Kidney glomerular epithelial cell (primary cell): ENCODE measurements at places on chromosomes 7 and 10.

DNA sequence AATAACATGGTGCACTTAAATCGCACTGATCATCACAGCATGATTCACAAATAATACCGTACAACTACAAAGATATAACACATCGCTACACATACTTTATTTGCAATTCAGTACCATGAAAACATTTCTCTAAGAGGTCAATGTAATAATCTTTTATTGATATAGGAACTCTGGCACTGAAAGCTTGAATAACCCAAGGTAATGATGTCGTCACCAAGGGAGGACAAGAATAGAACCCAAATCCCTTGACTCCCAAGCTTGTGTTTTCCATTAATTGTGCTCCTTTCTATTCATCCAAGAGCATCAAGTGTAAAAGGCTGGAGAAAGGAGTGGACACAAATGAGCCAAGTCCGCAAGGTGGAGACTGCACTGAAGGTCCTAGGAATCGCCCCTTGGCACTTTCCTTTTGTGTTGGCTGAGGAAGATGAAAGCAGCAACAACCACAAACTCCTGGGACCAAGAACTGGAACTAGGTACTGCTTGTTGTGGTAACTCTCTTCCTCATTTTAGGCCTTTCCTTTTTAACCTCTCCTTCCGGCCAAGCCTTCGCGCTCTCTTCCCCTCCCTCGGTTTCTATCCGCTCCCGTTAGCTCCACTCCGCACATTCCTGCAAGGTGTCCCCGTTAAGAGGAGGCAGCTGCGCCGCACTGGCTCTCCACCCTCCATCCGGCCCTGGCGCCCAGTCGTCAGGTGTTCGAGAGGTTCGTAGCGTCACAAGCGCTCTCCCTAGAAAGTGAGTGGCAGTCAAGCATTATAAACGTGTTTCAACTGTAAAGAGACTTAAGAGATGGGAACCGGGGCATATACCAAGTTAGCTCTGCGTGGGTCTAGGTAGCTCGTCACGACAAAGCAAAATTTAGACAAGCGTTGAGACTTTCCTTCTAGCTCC, 1.0 kb upstream of the CBLL1 start:
- DNase-seq, result peak; percentile 48

- peak; percentile 13 for DNase-seq
These were observed 472.8 kb downstream of the KCNMA1 start for GRCh38 chr10:77164616-77165311.

DNA sequence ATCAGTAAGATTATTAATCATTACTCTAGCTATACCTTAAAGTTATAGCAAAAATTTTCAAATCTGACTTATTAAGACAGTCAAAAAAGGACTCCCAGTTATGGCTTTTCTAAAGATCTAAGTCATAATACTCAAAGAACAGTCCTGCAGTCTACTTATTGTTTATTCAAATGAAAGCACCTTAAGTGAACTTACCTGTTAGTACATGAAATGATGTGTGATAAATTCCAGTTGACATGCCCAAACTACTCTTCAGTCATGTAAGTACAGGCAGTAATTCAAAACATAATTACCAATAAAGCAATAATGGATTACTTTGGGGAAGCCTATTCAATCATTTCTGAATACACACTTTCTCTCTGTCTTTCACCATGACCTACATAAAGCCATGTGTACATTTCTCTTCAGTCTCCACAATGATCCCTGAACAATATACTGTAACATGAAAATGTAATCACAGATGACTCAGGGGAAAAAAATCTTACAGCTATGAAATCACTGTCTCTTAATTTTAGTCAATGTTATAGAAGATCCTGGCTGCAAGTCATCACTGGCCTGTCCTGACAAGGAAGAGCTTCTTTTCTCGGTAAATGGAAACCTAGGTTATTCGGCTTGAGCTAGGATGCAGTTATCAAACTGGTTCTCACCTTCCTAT, 420.7 kb upstream of the LRRTM3 start:
- no peak for DNase-seq

DNA sequence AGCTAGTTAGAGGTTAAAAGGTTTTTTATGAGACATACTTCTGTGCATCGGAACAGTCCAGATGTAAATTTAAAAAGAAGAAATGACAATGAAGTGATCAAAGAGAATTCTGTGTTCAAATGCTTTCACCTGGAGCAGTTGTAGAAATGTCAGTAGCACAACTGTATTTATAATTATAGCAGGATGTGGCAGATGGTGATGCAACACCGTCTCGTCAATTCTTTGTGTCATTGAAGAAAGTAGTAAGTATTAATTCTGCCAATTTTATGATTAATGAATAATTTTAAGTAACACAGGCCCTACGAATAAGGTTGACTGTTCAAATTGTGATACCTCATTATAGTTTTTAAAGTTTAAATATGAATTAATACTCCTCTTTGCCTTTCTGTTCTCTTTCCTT, 171.1 kb downstream of the ADK start:
- no peak for DNase-seq

DNA sequence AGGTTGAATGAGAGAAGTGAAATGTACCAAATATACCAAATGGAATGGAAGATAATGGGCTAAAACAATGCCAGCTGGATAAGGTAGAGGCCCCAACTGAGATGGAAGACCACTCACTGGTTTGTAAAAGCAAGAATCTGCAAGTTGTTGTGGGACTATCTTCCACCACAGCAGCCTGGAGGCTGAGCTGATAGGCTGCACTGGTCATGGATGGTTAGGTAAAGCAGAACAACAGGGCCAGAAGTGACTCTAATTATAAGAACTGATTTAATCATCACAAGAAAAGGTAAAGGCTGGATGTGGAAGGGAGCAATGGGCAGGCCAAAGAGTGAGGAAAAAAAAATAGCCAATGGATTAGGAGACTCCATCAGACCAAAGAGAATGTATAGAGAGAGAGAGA, 11.8 kb downstream of the TFEC start:
- no peak for DNase-seq

GRCh38 chr7:144437370-144438191, 34.1 kb upstream of the NOBOX start:
- DNase-seq, result peak; percentile 81

GRCh38 chr7:151304856-151305255, 36.8 kb upstream of the NUB1 start:
- no peak for DNase-seq

GRCh38 chr10:47123716-47124288, 176.2 kb upstream of the GDF10 start:
- no peak for DNase-seq

DNA sequence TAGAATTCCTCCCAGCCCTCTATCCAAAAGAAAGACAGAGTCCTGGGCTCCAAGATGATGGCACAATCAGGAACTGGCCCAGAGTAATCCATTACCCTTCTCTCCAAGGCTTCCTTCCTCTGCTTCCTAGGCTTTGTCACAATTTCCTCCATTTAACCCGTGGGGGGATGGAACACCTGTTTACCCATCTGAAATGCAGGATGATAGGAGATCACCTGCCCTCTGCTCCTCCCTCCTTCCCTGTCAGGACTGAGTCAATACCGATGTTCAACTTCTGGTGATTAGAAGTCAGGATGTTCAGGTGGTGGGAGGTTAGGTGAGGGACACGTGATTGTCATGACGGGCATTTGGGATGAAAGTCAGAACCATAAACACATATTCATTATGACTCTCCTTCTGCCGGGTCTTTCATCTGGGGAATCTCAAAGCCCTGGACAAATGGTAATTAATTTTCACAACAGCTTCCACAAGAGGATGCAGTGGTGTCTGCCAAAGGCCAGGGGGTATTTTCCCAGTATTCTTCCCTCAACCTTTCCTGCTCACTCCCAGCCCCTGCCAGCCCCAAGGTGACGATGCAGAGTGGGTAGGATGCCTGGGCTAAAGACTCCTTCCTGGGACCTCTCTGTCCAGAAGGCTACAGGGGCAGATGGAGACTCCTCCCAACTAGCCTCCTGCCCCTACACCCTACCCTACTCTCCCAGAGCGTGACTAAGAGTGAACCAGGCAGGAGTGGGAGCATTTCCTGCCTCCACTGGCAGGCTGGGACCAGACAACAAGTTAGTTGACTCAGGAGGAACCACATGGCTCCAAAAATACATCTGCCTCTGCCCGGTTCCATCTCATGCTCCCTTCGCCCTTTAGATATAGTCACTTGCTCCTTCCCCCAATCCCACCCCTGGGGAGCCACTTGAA, 27.9 kb downstream of the DUSP5 start:
- no peak for DNase-seq

- DNase-seq, result no peak
These were observed 23.2 kb downstream of the UPF2 start for GRCh38 chr10:12019283-12019971.

DNA sequence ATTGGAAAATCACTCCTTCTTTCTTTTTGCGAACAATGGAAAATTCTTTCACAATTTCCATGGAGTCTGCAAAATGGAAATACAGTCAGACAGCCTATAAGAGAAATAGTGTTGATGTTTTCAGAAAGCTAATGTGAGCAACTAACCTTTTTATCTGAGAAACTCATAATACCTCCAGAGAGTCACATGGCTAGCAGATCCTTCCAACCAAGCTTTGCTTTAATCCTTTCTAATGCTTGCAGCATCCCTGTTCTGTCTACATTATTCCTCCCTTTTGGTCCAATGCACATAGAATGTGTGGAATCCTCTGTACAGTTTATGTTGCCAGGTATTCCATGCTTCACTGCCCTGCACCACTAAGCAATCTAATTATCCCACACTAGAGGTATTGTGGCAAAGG, 717.5 kb upstream of the LRRN3 start:
- peak; percentile 87 for DNase-seq

DNA sequence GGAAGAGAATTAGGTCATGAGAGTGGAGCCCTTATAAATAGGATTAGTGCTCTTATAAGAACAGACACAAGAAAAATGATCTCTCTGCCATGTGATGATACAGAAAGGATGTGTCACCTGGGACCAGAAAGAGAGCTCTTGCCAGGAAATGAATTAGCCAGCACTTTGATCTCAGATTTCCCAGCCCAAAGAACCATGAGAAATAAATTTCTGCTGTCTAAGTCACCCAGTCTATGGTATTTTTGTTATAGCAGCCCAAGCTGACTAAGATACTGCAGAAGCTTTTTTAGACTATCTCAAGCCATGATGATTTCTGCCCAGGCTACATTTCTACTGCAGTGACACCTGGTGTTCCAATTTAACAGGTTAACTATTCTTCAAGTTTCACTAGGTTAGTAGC, 84.8 kb downstream of the RSU1 start:
- no peak for DNase-seq

DNA sequence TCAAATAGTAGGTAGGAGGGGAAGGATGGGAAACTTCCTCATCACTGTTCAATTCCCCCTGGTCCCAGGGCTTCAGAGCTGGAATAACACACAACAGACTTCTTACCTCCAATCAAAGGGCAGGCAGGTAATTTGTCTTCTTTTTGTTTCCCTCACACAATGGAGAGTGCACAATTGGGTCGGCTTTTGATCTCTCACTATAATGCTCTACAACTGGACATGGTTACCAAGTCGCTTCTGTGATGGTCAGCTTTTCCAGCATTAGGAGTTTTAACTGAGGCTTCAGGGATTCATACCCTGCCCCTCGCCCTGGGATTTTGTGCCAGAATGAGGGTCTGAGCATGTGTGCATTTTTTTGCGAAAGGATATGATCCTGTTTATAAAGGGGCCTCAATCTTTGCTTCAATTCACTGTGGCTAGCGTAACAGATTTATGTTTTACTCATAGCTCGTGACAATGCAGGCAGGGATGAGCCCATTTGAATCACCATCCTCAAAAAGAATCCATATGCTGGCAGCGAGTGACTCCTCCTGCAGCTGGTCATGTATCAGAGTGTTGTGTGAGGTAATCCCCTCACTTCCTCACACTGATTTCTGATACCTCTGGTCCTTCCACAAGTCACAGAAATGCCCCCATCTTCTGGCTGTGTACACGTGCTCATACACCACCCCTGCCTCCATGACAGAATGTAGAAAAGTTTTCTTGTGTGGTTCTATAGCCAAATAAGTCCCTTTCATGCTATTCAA, 189.6 kb downstream of the CTTNBP2 start:
- DNase-seq, result no peak

- peak; percentile 44 for DNase-seq
These were observed 28.3 kb upstream of the SVOPL start for GRCh38 chr7:138729444-138729843.

DNA sequence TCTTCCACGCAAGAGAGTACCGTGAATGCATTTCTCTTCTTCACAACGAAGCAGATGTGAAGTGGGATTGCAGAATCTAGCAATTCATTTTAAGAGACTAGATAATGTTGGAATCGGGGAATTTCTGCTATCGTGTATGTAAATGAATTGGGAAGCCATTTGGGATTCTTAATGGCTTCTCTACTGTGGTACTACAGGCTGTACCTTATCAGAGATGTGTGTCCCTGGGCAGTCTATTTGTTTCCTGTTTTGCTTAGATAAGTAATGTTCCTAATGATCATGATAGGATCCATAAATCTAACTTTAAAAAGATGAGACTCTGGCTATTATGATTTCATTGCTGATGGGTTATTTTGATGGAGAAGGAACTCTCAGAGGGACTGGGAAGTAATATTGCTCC, 320.6 kb downstream of the REEP3 start:
- DNase-seq, result no peak

GRCh38 chr10:106175760-106176377, 988.6 kb downstream of the SORCS1 start:
- DNase-seq, result peak; percentile 47

DNA sequence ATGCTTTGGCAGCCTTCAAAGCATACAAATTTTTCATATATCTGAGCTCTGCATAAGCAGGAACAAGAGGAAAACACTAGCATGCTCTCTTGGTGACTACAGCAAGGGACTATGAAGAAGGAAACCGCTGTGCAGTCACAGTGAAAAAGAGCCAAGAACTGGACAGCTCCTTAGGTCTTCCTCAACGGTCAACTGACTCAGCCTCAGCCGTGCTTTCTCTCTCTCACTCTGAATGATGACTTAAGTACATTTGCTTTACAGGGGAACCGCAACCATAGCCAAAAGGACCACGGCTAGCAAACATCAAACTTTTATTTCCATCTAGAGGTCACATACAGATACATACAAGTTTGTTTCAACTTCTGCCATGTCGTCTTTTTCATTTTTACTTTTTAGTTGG, 69.9 kb downstream of the HYCC1 start:
- peak; percentile 2 for DNase-seq

DNA sequence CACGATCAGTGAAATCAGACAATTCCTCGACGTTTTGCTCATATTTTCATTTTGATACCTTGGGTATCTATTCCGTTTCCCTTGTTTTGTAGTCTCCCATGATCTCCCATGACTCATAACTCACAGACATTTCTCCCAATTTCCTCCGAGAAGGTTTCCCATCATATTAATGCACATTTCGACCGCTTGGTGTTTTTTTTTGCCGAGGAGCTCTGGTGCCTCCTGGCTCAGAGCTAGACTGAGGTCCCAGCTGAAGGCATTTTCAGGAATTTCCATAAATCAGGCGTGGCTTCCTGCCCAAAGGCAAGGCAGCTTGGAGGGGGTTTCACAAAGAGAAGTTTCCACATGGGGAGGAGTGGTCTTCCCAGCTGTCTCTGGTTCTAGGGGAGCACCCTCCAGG, 148.2 kb upstream of the TNS3 start:
- DNase-seq, result no peak
